ENCODE measurements at places on chromosomes 1 and 21. TPM values are rescaled to one million over a fixed set of nuclear protein-coding genes. Genes with fewer than 3 reads are reported as not detected.

KLHDC9 gene
- total RNA-seq: 0.57 TPM

WNT3A gene
- total RNA-seq: not detected

UBAP2L gene
- total RNA-seq: 186 TPM

SFPQ gene
- 694 TPM for total RNA-seq

AADACL4 gene
- total RNA-seq: not detected

AMY1B gene
- total RNA-seq: not detected

RNF186 gene
- not detected for total RNA-seq

FABP3 gene
- total RNA-seq: not detected

Data from T-helper 17 cell (primary cell).